ENCODE measurements at places on chromosomes 16 and 17. TPM values are rescaled to one million over a fixed set of nuclear protein-coding genes. Genes with fewer than 3 reads are reported as not detected.

NRN1L gene
- not detected for total RNA-seq

MYO15A gene
- 2.5 TPM for total RNA-seq

WNT3 gene
- 10.4 TPM for total RNA-seq

SLC16A11 gene
- total RNA-seq, result 0.23 TPM

PRDM7 gene
- not detected for total RNA-seq

Measured in diencephalon (tissue), 1 donor.